ENCODE measurements at places on chromosomes 3 and 15. TPM values are rescaled to one million over a fixed set of nuclear protein-coding genes. Genes with fewer than 3 reads are reported as not detected.

The POLG gene
- 39.0 TPM for total RNA-seq

The OCA2 gene
- not detected for total RNA-seq

The CACNA2D3 gene
- 19.3 TPM for total RNA-seq

The SERINC4 gene
- total RNA-seq, result 0.25 TPM

The ACAN gene
- 0.11 TPM for total RNA-seq

The ALDH1L1 gene
- 33.0 TPM for total RNA-seq

The COLQ gene
- total RNA-seq, result 19.7 TPM

The NR2F2 gene
- total RNA-seq, result 31.7 TPM

The STARD9 gene
- 5.3 TPM for total RNA-seq

The GPR171 gene
- total RNA-seq, result not detected

The GRIP2 gene
- 42.9 TPM for total RNA-seq

The LRRC2 gene
- total RNA-seq, result 114 TPM

The RBMS3 gene
- total RNA-seq, result 33.8 TPM

The POLQ gene
- total RNA-seq, result 0.25 TPM

The RYR3 gene
- total RNA-seq, result 0.02 TPM

The CGNL1 gene
- total RNA-seq, result 42.0 TPM

The OXSR1 gene
- 38.4 TPM for total RNA-seq

The BSN gene
- 0.59 TPM for total RNA-seq

The SMCO1 gene
- total RNA-seq, result 58.6 TPM

The SPTBN5 gene
- 3.0 TPM for total RNA-seq

The CELSR3 gene
- 0.12 TPM for total RNA-seq

The THSD4 gene
- total RNA-seq, result 72.3 TPM

The C3orf49 gene
- not detected for total RNA-seq
